ENCODE measurements at places on chromosomes 11 and 22. TPM values are rescaled to one million over a fixed set of nuclear protein-coding genes. Genes with fewer than 3 reads are reported as not detected.

DNA sequence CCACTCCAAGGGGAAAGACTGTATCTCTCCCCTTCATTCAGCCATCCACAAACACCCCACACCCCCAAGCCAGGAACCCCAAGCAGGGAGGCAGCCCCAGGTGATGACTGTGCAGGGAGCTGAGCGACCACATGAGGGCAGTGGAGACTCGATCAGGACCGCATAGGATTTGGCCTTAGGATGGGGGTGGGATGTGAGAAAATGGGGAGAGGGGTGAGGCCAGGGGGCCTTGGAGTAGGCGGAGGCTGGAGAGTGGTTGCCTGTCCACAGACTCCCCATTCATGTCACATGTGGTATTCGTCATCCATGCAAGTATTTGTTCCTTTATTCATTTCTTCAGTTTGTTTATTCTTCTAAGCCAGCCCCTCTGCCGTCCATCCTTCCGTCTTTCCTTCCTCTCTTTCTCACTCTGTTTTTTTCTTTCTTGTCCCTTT is 2.7 kb upstream of the RHOD start:
- peak; percentile 67 for DNase-seq

DNA sequence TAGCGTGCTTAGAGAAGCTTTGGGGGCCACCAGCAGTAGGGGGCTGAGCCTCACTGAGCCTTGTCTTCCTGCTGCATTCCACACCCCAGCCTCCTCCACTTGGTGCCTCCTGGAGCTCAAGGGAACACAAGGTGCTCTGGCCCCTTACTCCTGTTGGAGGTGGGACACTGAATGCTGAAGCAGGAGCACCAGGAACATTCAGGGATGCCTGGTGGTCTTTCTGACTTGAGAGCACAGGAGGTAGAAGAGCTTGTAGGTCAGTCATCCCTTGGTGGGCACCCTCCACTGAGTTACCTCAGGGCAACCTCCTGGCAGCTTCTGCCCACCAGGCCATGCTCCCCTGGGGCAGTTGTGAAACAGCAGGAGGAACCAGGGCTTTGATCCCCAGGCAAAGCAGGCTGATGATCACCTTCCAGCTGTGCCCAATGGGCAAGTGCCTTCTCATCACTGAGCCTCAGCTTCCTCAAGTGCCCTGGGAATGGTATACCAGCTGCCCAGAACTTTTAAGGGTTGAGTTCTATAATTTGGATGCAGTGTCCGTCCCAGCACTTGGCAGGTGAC is 50.1 kb downstream of the CABIN1 start:
- no peak for DNase-seq

- DNase-seq, result no peak
Measured at GRCh38 chr22:30575859-30576258, 1.4 kb upstream of the GAL3ST1 start.

DNA sequence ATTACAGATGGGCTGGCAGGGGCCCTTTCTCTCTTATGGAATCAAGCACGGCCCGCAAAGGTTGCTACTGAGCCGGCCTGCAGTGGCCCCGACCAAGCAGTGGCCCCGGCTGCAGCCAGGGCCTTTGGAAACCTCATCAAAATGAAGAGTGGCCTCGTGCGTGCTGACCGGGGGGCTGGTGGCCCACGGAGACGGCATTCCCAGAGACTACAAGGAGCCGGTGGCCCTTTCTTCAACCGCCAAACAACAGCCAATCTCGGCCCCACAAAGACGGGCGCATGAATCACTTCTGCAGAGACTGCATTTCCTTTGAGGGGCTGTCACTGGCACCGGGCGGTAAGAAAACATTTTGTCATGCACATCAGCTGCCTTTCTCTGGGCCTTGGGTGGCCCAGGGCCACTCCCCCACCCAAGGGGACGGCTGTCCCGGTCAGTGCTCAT is 43.1 kb upstream of the FGF3 start:
- DNase-seq, result no peak

DNA sequence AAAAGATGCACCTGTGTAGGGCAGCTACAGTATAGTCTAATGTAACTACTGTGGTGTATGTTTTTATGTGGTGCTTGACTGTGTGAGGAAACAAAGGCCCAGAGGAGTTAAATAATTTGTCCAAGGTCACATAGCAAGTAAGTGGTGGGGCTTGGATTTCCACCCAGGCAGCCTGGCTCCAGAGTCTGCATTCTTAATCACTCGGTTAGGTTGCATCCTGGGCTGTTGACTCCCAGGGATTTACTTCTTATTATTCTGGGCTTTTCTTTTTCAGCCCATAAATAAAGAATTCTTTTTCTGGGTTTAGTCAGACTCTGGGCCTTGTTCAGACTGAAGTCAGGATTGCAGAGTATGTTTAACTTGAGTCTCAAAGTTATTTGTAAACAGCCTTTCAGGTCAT is 82.1 kb downstream of the ARHGAP42 start:
- no peak for DNase-seq

- no peak for DNase-seq
Measured at GRCh38 chr11:14813516-14813915, 78.5 kb downstream of the CYP2R1 start.

- no peak for DNase-seq
Measured at GRCh38 chr11:64241241-64241490, 271 bp downstream of the FKBP2 start.

GRCh38 chr22:47198801-47199251 is 436.4 kb downstream of the TBC1D22A start:
- no peak for DNase-seq

- peak; percentile 93 for DNase-seq
Measured at GRCh38 chr11:74418509-74418895, 20.3 kb upstream of the PGM2L1 start.

GRCh38 chr11:133733631-133734030 is 111.7 kb downstream of the SPATA19 start:
- DNase-seq, result no peak

GRCh38 chr11:126548581-126549550 is 193.4 kb downstream of the ST3GAL4 start:
- DNase-seq, result no peak

GRCh38 chr11:63443714-63444113 is 47.3 kb downstream of the PLAAT5 start:
- no peak for DNase-seq

GRCh38 chr11:7143908-7144307 is 55.1 kb downstream of the RBMXL2 start:
- DNase-seq, result peak; percentile 60

DNA sequence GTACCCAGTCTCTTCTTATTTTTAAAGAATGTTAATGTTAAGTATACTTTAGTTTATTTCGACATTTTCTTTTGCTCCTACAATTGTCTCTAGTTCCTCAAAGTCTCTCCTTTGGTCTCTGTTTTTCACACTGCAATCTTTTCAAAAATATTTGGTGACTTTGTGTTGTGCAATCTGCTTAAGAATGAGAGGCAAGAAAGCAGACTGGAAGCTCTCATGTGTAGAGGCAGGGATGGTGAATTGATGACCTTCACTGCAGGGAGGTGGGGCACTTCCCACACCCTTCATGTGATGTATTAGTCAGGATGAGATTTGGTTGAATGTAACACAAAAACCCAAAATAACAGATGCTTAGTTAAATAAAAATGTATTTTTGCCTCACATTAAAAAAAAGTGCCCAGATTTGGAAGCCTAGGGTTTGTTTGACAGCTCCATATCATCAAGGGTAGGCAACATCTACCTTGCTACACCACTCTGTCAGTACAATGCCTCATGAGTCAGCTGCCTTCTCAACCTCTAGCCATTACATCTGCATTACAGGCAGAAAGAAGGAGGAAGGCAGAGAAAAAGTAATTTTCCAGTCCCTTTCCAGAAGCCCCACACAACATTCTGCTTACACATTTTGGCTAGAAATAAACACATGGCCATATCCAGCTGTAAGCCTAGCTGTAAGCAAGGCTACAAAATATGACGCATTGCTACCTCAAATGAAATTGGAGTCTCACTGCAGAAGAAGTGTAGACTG is 3.8 kb upstream of the MMP27 start:
- DNase-seq, result peak; percentile 41

DNA sequence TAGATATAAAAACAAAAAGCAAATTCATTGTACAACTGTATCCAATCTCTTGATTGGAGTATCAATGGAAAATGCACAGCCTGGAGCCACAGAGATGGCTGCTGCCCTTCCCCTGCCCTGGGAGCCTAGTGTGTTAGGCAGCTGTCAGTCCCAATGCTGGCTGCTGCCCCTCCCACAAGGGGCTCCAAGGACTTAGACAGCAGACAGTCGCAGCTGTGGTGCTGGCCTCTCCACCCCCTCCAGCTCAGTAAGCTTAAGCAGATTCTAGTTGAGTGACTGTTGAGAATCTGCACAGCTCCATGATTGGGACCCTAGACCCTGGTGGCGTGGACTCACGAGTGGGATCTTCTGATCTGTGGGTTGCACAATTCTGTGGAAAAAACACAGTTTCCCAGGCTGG is 1511.2 kb downstream of the FAM181B start:
- no peak for DNase-seq

- DNase-seq, result no peak
Measured at GRCh38 chr11:126225295-126225665, 13.7 kb downstream of the FAM118B start.

ASPHD2 gene
- 3.4 TPM for total RNA-seq

KRTAP5-2 gene
- not detected for total RNA-seq

HOATZ gene
- not detected for total RNA-seq

CCDC73 gene
- total RNA-seq, result 0.13 TPM

TRIM51G gene
- not detected for total RNA-seq

SVIP gene
- 7.4 TPM for total RNA-seq

OSBP2 gene
- total RNA-seq, result 23.4 TPM

All from bronchial epithelial cell (primary cell).